ENCODE measurements at places on chromosomes 1 and 21.

DNA sequence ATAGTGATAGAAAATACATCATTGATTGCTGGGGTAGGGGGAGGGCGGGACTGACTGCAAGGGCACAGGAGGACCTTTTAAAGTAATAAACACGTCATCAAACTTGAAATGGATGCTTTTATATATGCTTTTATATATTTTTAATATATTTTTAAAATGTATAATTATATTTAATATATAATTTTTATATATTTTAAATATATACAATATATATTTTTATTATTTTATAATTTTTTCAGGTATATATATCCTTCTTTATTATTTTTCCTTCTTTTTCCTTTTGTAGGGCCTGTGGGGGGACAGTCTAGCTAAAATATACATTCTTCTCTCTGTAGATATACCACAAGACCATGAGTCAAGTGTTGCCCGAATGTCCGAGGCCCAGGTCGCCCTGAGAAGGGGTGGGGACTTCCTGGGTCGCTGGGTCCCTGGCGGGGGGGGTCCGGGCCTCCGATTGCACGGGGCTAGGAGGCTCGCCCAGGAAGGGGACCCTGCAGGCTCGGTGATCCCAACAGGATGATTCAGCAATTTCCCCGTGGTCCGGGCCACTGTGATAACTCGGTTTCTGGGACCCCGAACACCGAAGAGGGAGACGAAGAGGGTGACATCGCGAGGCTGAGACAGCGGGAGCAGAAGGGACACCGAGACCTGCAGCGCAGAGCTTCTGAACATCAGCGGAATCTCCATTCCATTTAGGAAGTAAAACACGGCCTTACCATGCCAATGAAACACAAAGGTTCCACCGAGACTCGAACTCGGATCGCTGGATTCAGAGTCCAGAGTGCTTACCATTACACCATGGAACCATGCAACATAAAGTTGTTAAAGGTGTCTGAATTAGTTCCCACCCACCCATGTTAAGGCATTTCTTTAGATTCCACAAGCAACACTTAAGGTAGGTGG, 112.5 kb upstream of the NBPF11 start:
- DNase-seq = no peak

DNA sequence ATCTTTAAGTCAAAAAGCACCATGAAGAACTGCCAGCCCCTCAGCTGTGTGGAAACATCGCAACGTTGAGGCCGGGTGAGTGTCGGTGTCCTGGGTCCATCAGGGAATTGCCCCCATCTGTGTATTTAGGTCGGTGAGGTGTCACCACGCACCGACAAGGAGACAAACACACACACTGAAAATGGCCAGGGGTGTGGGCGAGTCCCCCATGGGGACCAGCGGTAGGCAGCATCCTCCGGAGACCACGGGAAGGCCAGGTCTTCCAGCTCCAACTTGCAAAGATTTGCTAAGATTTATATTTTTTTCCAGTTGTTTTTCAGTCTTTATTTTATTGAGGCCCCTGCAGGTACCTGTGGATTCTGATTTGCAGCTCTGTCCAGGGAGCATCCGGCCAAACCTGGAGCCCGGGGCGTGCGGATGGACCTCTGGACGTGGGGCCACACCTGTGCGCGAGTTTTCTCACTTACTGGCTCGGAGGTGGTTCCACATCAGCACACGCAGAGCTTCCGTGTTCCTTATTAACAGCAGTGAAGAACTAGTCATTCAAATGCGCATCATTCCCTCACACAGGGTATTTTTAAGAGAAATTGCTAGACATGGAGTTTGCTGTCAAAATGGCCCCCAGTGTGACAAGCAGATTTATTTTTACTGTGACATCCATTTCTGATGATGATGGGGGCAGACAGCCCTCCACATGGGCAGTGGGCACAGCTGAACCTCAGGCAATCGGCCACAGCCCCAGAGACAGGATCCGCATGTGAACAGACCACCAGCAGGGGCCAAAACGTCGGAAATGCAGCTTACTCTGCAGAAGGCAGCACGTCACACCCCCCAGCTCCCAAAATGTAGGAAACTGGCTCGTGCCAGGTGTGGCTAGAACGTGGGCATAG, 17.2 kb upstream of the SLC19A1 start:
- no peak for DNase-seq

DNA sequence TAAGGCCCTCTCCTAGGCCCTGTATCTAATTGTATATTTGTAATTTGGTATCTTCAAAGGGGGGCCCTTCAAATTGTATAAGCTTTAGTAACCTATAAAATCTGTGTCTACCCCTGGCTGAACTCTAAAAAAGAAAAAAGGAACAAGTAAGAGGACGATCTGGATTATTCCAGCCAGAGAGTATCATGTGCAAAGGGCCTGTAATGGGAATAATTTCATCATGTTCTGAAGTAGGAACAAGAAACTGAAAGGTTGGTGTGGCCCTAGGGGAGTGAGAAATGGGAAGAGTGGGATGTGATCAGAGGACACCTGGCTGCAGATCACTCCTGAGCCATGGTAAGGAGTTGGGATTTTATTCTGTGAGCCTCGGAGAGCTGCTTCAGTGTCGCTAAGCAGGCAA, 14.7 kb downstream of the PTAFR start:
- no peak for DNase-seq

DNA sequence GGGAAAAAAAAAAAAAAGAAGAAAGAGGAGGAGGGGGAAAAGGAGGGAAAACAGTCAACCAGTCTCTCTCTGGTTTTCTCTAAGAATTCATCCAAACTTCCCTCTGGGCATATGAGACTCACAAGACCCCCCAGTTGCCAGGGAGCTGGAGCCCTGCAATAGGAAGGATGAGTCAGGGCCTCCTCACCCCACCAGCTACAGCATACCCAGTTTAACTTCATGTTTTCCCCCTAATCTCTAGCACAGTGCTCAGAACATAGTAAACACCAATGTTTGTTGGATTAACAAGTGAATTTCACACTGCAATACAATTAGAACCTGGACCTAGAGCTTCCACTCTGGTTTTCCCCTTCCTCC, 7.8 kb downstream of the F11R start:
- DNase-seq = no peak

DNA sequence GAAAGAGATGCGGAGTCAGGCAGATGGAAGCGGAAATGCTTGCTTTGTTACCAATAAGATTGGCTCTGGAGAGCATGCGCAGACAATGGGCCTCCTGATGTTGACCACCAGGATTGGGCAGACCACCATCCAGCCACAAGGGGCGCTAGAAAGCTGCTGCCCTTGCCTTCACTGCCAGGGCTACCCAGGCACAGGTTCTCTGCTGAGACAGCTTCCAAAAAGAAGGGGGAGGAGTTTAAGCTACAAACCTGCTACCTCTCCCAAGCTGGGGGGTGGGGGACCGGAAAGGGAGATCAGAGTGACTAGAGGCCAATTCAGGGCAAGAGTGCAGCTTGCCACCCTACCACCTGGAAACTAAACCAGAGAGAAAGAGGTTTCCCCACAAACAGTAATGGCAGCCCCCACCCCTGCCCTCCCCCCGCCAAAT, 369.7 kb downstream of the RRAGC start:
- DNase-seq = peak; percentile 93

- DNase-seq = no peak
Observed at GRCh38 chr1:34655206-34655874, 99.5 kb upstream of the GJB5 start.

DNA sequence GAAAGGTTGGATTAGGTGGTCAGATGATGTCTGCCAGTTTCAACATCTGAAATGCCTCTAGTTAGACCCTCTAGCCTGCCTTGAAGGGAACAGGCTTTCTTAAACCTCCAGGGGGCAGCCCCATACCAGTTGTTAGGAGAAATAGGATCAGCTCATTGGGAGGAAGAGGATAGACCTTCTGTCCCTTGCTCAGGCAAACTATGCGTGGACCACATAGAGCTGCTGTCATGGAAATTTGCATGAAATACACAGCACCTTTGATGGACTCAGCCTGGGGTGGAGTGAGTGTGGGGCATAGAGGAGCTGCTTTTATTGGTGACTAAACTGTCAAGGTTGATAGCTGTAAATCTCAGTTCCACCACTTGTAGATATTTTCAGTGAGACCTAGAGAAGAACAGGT, 38.4 kb upstream of the SPAG17 start:
- DNase-seq = no peak

DNA sequence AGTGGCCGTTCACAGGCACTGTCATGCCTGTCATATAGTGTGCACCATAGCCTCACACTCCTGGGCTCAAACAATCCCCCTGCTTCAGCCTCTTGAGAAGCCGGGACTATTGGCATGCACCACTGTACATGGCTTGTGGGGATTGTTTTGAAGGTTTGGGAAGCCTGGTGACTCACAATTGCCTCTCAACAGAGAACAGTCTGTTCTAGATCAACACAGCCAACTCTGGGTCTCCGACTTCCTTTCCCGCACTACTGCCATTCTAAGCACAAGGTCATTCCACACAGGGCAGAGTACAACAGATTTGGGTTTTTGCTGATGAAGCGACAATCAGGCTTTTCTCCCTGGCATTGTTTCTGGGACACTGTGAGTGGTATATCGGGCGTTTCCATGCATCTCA, 15.5 kb upstream of the AHCTF1 start:
- no peak for DNase-seq

DNA sequence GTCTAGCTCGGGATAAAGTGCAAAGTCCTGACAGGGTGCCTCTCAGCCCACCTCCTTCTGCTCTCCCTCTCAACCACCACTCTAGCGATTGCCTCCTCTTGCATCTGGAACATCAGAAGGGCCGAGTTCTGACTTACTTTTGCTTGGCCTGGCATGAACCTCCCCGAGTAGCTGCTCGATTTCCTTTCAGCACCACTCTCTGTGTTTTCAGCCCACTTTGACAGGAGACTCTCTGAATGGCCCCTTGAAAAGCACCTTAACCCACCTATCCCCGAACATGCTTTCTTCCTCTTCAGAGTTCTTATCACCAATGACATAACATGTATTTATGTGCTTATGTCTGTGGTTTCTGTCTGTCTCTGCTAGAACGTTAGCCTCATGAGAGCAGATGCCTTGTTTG, 225.8 kb upstream of the RUNX1 start:
- DNase-seq = no peak

DNA sequence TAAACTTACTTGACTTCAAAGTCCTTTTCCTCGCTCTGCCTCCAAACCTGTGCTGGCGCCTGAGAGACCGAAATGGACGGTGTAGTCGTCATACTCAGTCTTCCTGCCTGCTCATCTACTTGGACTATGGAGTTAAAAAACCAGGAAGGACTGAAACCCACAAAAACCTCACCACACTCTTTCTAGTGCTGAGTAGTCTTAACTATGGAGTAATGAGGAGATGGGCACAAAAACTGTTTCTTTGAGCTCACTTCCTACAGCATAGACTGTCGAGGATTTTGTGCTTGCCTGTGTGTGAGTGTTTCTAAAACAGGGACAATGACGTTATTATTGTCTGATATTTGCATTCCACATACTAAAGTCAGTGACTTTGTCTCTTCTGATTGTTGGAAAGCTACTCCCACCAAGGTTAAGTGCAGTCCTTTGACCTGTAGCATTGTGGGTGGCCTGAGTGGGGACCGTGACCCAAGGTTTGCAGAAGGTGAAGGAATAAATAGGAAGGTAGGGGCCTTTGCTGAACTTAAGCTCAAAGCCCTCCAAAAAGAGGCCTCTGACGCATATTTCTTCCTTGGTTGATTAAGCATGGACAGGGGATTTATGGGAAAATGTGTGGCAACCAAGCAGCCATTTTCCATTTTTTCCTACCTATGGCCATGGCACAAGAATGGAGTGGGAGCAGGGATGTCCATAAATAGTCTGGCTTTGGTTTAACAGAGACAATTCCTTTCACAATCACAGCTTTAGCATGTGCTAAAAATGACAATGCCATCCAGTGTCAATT, 109.6 kb downstream of the ZBTB18 start:
- no peak for DNase-seq

DNA sequence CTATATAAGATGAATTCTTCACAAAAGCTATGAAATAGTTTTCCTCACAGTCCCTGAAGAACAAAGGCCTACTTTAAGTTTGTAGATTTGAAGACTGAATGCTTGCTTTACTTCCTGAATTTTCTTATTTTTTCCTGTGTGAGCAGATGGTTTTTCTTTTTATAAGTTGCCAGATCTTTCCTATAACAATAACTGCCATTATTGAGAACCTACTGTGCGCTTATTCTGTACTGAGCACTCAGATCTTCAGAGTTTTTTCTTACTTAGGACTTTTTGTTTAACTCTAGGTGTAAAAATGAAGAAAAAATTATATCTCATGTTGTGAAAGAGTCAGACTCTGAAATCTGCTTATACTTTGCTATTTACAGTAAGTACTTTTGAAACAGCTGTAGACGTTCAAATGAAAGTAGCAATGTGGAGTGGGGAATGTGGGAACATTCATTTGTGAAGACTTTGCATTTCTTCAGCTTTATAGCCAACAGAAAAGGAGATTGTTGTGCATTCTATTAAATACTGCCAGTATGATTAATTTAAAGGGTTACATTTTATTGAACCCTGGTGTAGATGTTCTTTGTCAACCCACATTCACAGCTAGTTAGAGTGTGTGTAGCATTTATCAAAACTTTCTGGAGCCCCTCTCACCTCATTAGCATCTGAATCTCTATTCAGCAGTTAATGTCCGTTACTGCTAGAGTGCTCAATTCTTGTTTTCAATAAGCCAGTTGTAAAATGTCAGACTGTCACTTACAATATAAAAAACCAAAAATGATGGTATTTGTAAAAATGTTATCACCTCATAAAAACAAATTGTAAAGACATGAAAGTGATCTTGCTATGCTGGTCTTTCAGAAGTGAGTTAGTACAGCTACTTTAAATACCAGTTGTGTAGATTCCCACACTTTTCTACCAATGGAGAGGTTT, 29.0 kb downstream of the NFIA start:
- no peak for DNase-seq

DNA sequence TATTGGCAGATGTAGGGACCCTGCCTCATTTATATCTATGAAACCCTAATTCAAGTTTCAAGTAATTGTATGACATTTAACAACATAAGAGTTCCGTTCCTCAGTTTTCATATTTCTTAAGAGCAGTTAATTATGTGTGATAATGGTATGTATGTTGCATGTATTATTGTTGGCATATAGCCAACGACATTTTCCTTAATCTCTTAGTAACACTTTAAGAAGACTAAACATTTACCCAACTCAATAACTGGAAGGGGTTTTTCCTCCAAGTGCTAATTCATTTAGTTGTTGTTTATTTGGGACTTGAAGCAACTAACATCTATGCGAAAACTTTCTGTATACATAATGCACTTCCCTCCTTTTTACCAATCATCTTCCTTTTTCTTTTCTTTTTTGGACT, 1.5 kb upstream of the RALGPS2 start:
- no peak for DNase-seq

DNA sequence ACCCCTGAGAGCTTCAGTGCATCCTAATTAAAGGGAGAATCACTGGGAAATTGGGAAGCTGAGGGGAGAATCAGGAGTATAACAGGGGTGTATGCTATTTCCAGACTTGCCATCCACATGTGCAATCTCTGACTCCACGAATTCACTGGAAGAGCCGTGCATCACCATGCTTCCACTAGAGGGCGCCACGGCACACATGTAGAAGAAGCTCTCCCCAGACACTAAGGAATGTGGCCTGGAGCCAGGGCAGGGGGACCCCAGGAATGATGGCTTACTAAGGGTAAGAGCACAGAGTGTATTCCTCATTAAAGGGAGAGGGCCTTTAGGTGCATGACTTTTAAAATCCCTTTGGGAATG, 81.5 kb downstream of the ABCA4 start:
- DNase-seq = peak; percentile 27

Measured in DMS 273 treated with DMSO at 0.1 percent for 48 hours (cell line).